Osteoblast (primary cell): ENCODE measurements at places on chromosomes 2 and 18.

- DNase-seq: no peak
Observed at GRCh38 chr18:79963658-79964329, 649 bp upstream of the HSBP1L1 start.

GRCh38 chr2:213247566-213247965 is 36.7 kb upstream of the SPAG16 start:
- no peak for DNase-seq

- no peak for DNase-seq
Observed at GRCh38 chr2:52335727-52336126, 1303.8 kb upstream of the NRXN1 start.

GRCh38 chr2:215567504-215567903 is 131.6 kb upstream of the FN1 start:
- DNase-seq: no peak

DNA sequence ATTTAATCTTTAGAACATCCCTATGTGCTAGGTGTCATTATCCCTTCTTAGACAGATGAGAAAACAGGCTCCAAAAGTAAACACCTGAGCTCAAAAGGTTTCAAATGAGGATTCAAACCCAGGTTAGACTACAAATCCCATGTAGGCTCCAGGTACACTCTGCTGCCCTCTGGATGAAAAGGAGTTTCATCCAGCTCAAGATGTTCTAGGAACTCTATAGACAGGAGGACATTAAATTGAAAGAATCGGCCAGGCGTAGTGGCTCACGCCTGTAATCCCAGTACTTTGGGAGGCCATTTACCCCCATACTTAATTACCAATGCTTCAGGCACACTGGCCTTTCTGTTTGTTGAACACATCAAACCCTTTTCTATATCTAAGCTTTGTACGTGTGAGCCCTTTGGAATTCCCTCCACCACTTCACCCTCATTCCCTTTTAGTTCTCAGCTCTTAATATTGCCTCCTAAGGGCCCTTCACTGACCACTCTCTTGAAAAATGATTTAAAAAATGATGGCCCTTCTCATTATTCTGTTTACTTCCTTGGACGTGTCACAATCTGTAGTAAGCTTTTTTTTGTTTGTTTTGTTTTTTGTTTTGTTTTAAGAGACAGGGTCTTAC is 10.7 kb downstream of the SLC25A12 start:
- no peak for DNase-seq
